ENCODE measurements at places on chromosomes 6 and 20. TPM values are rescaled to one million over a fixed set of nuclear protein-coding genes. Genes with fewer than 3 reads are reported as not detected.

GRCh38 chr20:53752971-53753879 lies 159.6 kb upstream of the ZNF217 start:
- peak overlapping the region; percentile 34 for H3K4me3 ChIP-seq
- H3K36me3 ChIP-seq, result no peaks in the 10 kb centered on the region
- H3K4me1 ChIP-seq, result peaks cover 36% of the 10 kb centered on the region
- H3K27ac ChIP-seq, result peak overlapping the region; percentile 87
- H3K27me3 ChIP-seq, result no peaks in the 10 kb centered on the region

- no peak overlapping the region for H3K27ac ChIP-seq
- no peaks in the 10 kb centered on the region for H3K27me3 ChIP-seq
- peaks cover 4% of the 10 kb centered on the region for H3K4me1 ChIP-seq
- no peak overlapping the region for H3K4me3 ChIP-seq
- H3K36me3 ChIP-seq, result no peaks in the 10 kb centered on the region
These were observed 500.1 kb upstream of the JAG1 start for GRCh38 chr20:11173916-11174315.

DNA sequence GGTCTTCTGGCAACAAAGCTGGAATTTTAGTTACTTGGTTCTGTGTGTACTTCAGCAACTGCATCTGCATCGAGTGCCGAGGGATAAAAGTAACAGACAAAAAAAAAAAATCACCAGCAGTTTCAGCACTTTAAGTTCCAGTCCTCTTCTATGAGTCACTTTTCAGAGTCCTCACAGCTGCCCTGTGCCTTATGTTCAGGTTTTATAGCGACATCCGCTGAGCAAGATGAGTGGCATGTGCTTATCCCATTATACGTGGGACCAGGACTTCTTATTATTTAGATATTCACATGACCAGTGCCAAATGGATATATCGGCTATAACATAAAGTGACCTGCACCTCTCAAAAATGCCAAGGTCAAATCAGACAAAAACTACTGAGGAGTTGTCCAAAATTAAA lies 242.9 kb downstream of the FOXA2 start:
- no peak overlapping the region for H3K4me3 ChIP-seq
- H3K36me3 ChIP-seq, result no peaks in the 10 kb centered on the region
- H3K27ac ChIP-seq, result no peak overlapping the region
- H3K27me3 ChIP-seq, result no peaks in the 10 kb centered on the region
- H3K4me1 ChIP-seq, result no peaks in the 10 kb centered on the region

DNA sequence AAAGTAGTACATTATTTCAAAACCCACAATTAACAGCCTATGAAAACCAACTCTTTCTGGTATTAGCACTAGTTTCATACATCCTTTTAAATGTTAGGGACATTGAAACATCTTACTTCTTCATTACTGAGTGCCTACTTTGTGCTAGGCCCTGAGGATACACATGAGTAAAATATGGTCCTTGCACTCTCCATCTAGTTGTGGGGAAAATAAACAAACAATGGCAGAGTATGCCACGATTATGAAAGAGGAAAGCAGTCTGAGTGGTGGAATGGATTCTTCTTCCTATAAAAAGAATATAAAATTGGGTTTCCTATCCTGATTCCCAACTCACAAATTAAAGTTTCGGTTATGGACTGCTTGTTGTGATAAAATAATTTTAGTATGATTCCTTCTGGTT lies 84.9 kb downstream of the ATXN1 start:
- no peak overlapping the region for H3K4me3 ChIP-seq
- no peak for DNase-seq
- peaks cover 35% of the 10 kb centered on the region for H3K4me1 ChIP-seq
- H3K27ac ChIP-seq, result peak overlapping the region; percentile 67
- H3K36me3 ChIP-seq, result no peaks in the 10 kb centered on the region
- H3K27me3 ChIP-seq, result no peaks in the 10 kb centered on the region

GRCh38 chr20:56624786-56625681 lies 4.1 kb upstream of the TFAP2C start:
- peaks cover 9% of the 10 kb centered on the region for H3K4me1 ChIP-seq
- H3K4me3 ChIP-seq, result no peak overlapping the region
- H3K27ac ChIP-seq, result no peak overlapping the region
- H3K36me3 ChIP-seq, result no peaks in the 10 kb centered on the region

GRCh38 chr6:36613200-36613995 lies 19.2 kb downstream of the SRSF3 start:
- peaks cover 26% of the 10 kb centered on the region for H3K36me3 ChIP-seq
- H3K4me3 ChIP-seq, result no peak overlapping the region
- H3K27ac ChIP-seq, result no peak overlapping the region
- H3K4me1 ChIP-seq, result peaks cover 3% of the 10 kb centered on the region

DNA sequence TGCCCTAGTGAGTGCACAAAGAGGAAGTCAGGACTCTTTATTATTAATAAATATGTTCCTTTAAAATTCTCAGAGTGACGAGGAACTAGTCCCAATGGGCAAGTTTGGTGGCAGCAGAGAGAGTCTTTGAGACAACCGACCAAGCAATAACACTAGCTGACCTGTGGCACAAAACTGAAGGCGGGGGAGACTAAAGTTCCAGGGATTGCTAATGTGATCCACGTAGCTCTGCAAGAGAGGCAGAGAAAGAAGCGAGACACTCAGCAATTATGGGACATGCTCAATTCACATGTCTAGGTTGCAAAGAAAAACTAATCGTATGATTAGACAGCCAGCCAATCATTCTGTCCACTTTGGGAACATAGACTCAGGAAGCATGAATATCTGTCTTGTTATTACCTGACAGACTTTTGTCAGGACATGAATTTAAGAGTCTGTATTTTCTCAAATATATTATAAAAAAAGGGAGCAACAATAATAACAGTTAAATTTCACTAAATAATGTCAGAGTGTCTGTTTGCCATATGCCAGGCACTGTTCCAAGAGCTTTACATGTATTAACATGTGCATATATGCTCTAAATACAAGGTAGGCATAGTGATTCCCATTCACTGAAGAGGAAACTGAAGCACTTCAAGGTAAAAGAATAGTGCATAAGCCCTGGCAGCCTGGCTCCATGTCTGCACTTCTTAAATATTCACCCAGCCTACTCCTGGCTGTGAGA lies 81.0 kb downstream of the COL9A1 start:
- no peak for DNase-seq
- H3K27ac ChIP-seq, result no peak overlapping the region
- no peak overlapping the region for H3K4me3 ChIP-seq
- no peaks in the 10 kb centered on the region for H3K4me1 ChIP-seq

GRCh38 chr6:149864578-149865535 lies 698 bp upstream of the LRP11 start:
- H3K27ac ChIP-seq, result peak overlapping the region; percentile 80
- H3K4me1 ChIP-seq, result peaks cover 19% of the 10 kb centered on the region
- peak overlapping the region; percentile 70 for H3K4me3 ChIP-seq
- no peaks in the 10 kb centered on the region for H3K27me3 ChIP-seq
- no peaks in the 10 kb centered on the region for H3K36me3 ChIP-seq
- peak; percentile 48 for DNase-seq

GRCh38 chr6:36123270-36124139 lies 6.8 kb upstream of the MAPK13 start:
- peak; percentile 24 for DNase-seq
- no peaks in the 10 kb centered on the region for H3K27me3 ChIP-seq
- H3K36me3 ChIP-seq, result no peaks in the 10 kb centered on the region
- peaks cover 15% of the 10 kb centered on the region for H3K4me1 ChIP-seq
- no peak overlapping the region for H3K27ac ChIP-seq

DNA sequence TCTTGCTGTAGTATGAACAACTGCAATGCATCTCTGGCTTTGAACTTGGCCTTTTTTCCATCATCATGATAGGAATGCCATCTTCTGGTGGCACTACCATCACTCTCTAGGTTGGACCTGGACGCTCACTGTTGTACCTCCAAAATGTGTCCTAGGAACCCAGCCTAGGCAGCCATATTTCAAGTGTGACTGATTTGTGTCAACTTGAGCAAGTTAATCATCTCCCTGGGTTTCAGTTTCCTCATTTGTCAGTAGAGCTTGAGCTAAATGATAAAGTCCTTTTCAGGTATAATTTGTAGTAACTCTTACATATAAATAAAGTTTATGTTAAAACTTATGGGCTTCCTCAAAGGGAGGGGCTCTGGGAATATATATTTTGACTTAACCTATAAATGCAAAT lies 241.7 kb upstream of the CEP162 start:
- peaks cover 5% of the 10 kb centered on the region for H3K4me1 ChIP-seq
- no peaks in the 10 kb centered on the region for H3K27me3 ChIP-seq
- DNase-seq, result no peak

DNA sequence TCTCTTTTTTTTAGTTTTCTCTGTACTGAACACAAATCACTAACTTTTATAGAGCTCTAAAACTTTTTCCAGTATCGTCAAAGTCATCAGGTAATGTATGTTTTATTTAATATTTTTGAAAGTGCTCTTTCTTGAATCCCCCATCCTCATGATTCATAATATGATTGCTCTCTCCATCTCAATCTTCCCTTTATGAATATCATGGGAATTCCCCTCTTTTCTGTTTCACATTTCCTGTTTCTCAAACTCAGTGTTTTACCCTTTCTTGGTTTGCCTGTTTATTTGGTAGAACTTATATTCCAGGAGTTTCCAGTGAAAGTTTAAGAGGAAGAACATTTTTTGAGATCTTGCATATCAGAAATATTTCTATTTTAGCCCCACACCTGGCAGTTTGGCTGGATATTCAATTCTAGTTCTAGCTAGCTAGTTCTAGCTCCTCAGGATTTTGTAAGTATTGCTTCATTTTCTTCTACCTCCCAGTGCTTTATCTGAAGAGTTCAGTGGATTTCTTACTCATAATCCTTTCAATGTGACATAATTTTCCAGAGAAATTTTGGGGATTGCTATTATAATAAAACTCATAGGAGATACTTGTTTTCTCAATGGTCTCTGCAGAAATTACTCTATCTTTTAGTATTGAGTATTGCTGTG lies 6.1 kb upstream of the C6orf58 start:
- H3K4me3 ChIP-seq, result no peak overlapping the region
- H3K27me3 ChIP-seq, result no peaks in the 10 kb centered on the region
- no peaks in the 10 kb centered on the region for H3K4me1 ChIP-seq
- no peak for DNase-seq
- peak overlapping the region; percentile 10 for H3K27ac ChIP-seq

DNA sequence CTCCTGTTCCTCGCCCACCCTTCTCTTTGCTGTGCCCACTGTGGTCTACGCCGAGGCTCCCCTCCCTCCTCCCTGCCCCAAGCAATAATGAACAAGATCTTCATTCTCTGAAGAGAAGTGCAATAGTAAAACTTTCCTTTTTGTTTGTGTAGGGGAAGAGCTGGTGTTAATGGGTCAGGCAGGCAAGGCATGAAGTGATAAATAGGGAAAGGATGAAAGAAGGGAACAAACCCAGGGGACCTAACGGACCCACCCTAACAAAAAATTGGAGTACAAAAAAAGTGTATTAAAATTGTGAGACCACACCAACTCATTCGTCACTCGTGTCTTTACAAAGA lies 66.9 kb downstream of the ZBTB2 start:
- no peaks in the 10 kb centered on the region for H3K27me3 ChIP-seq
- no peak for DNase-seq
- H3K4me1 ChIP-seq, result peaks cover 21% of the 10 kb centered on the region
- no peak overlapping the region for H3K4me3 ChIP-seq
- peak overlapping the region; percentile 77 for H3K27ac ChIP-seq

GRCh38 chr6:163356324-163356723 lies 58.2 kb upstream of the QKI start:
- H3K27me3 ChIP-seq, result no peaks in the 10 kb centered on the region
- H3K36me3 ChIP-seq, result no peaks in the 10 kb centered on the region
- peak; percentile 84 for DNase-seq
- peak overlapping the region; percentile 71 for H3K27ac ChIP-seq

- peak overlapping the region; percentile 94 for H3K4me3 ChIP-seq
- no peaks in the 10 kb centered on the region for H3K27me3 ChIP-seq
- no peak for DNase-seq
- no peak overlapping the region for H3K27ac ChIP-seq
- H3K36me3 ChIP-seq, result no peaks in the 10 kb centered on the region
These were observed 902 bp downstream of the SAMHD1 start for GRCh38 chr20:36950414-36951197.

- H3K4me3 ChIP-seq, result no peak overlapping the region
- no peaks in the 10 kb centered on the region for H3K27me3 ChIP-seq
- no peaks in the 10 kb centered on the region for H3K36me3 ChIP-seq
- H3K4me1 ChIP-seq, result no peaks in the 10 kb centered on the region
- no peak overlapping the region for H3K27ac ChIP-seq
These were observed 107.8 kb upstream of the CITED2 start for GRCh38 chr6:139482287-139482686.

- DNase-seq, result no peak
- no peak overlapping the region for H3K4me3 ChIP-seq
- no peaks in the 10 kb centered on the region for H3K36me3 ChIP-seq
- peaks cover 12% of the 10 kb centered on the region for H3K4me1 ChIP-seq
- H3K27me3 ChIP-seq, result no peaks in the 10 kb centered on the region
- no peak overlapping the region for H3K27ac ChIP-seq
These were observed 66.5 kb downstream of the STK4 start for GRCh38 chr20:45032781-45033180.

- no peak overlapping the region for H3K27ac ChIP-seq
- no peak for DNase-seq
- no peak overlapping the region for H3K4me3 ChIP-seq
- no peaks in the 10 kb centered on the region for H3K27me3 ChIP-seq
These were observed 51.1 kb upstream of the PREP start for GRCh38 chr6:105453968-105454367.

DNA sequence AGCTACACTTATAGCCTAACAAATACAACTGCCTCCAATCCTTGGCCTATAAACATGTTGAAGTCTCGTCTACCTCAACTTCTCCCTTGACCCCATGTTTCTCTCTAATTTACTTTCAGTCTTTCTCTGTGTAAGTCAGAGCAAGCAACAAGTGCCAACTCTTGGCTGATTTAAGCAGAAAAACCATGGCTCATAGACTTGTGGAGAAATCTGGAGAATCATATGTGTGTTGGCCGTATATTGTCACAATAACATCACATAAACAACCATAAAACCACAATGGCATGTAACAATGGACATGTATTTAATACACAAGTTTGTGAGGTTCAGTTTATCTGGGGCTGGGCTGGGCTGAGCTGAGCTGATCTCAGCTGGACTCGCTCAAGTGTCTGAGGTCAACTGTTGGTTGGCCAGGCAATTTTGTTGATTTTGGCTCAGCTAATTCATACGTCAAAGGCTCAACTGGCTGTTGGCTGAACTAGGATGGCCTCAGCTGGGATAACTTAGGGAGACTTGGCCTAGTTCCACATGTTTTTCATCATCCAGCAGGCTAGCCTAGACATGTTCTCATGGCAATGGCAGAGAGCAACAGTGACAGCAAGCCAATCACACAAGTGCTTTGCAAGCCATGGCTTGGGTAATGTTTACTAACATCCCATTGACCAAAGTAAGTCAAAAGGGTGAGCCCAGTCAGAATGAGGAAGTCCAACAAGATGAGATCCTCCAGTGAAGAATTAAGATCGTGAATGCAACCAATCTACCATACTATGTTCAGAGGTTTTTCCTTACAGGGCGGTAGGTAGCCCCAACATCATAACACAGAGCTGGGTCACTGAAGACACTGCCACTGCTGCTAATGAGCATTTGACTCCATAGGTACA lies 12.9 kb upstream of the TBC1D22B start:
- H3K27me3 ChIP-seq, result no peaks in the 10 kb centered on the region
- peak overlapping the region; percentile 100 for H3K27ac ChIP-seq
- DNase-seq, result peak; percentile 100
- H3K4me1 ChIP-seq, result peaks cover 59% of the 10 kb centered on the region
- H3K36me3 ChIP-seq, result no peaks in the 10 kb centered on the region

Gene HSPA1L
- total RNA-seq, result 1.1 TPM

Gene ANKRD66
- not detected for total RNA-seq

Gene HNF4A
- total RNA-seq, result not detected

Gene EMILIN3
- not detected for total RNA-seq

Gene GJA10
- total RNA-seq, result not detected

Gene HRH3
- 0.07 TPM for total RNA-seq

Gene COL10A1
- total RNA-seq, result not detected

Gene SLC22A7
- not detected for total RNA-seq

Gene FAM217A
- total RNA-seq, result not detected

Gene GPR63
- 1.6 TPM for total RNA-seq

Gene PAX1
- total RNA-seq, result not detected

Measured in astrocyte (in vitro differentiated cells and primary cell).